ENCODE measurements at places on chromosomes 5 and 9.

- no peak for DNase-seq
Measured at GRCh38 chr5:111262153-111262552, 38.0 kb downstream of the CAMK4 start.

- no peak for DNase-seq
Measured at GRCh38 chr5:95930141-95930930, 31.3 kb downstream of the ELL2 start.

- DNase-seq = no peak
Measured at GRCh38 chr5:97022898-97023297, 87.0 kb downstream of the LNPEP start.

DNA sequence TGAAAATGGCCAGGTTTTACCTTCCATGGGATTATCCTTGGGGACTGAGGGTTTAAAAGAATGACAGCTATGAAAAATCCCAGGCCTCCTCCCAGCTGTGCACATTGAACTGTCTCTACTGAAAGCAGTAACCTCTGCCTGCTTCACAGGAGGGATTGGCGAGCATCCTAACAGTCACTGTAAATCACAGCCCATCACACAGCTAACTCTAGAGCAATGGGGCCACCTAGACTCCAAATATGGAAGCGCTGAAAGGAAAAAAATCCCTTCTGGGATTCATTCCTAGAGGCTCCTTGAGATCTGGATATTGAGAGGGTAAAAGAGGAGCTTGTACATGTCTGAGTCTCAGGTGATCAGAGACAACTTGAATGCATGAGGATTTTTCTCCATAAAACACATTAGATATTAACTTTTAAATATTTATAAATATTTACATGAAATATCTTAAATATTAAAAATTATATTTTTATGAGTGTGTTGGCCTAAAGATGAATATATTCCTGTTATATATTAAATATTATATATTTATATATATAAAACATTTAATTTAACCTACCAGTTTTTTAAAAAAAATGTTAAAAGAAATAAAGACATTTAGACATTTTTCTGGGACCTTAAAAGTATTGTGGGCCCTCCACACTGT is 133.8 kb upstream of the SLC24A2 start:
- peak; percentile 84 for DNase-seq

GRCh38 chr5:103247118-103247517 is 11.4 kb upstream of the MACIR start:
- DNase-seq = no peak

Measured in kidney (tissue), 22 donors.